ENCODE measurements at places on chromosomes 2 and 18.

DNA sequence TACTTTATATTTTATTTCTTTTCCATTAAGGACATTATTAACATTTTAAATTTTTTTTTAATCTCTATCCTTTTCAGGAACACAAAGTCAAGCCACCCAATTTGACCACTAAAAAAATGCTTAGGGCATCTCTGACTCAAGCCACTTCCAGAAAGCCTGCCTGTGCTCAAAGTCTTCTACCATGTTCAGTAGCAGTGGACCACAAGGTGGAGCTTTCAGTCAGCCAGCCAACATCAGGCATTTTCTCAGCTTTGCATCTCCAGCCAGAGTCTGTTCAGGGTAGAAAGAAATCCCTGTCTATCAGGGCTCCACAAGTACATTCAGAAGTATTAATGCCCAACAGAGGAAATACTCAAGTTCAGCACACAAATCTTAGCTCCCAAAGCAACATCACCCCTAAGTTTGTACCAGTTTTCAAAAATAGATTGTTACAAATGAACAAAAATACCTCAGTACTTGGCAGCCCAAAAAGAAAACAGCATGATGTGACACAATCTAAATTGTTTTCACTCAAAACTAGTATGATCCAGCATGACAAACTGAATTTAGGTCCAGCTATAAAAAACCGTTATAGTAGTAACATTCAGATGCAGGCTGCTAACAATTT, 37.6 kb downstream of the C18orf63 start:
- DNase-seq: peak; percentile 50

GRCh38 chr2:116499389-116499788, 1315.1 kb upstream of the DDX18 start:
- DNase-seq: no peak

- peak; percentile 73 for DNase-seq
Observed at GRCh38 chr2:233273120-233273519, 21.6 kb downstream of the ATG16L1 start.

GRCh38 chr18:45590036-45590886, 25.0 kb upstream of the SLC14A2 start:
- DNase-seq: no peak

DNA sequence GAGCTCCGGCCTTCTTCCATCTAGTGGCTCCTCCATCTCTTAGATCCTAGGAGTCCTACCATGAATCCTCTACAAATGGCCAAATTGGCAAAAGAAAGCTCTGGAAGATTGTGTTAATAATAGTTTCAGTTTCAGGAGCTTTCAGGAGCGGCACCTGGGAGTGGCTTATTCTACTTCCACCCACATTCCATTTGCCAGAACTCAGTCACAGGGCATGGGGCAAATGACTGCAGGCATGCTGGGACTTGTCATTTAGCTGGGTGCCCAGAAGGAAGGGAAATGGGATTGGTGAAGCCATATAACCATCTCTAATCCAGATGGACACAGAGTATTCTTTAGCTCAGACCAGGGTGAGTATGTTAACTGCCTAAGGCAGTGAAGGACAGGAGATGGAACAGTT, 3.6 kb upstream of the LRATD1 start:
- DNase-seq: no peak

GRCh38 chr2:161161074-161161706, 962 bp downstream of the TANK start:
- DNase-seq: peak; percentile 13

- DNase-seq: no peak
Observed at GRCh38 chr2:10009271-10009810, 34.0 kb upstream of the KLF11 start.

DNA sequence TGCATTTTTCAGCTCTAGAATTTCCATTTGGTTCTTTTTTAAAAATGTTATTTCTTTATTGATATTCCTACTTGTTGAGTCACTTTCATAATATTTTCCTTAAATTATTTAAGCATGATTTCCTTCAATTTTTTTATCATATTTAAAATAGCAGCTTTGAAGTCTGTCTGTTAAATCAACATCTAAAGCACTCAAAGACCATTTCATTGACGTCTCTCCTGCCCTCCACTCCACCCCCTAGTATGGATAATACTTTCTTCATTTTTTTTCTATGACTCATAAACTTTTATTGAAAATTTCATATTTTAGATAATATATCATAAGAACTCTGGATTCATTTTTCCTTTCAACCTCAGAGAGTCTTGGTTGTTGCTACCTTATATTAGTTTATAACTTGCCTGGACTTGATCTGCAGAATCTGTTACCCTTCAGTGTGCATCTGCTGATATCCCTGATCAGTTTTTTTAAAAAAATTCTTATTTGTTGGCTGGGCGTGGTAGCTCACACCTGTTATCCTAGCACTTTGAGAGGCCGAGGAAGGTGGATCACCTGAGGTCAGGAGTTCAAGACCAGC, 59.0 kb upstream of the ZNF396 start:
- no peak for DNase-seq

DNA sequence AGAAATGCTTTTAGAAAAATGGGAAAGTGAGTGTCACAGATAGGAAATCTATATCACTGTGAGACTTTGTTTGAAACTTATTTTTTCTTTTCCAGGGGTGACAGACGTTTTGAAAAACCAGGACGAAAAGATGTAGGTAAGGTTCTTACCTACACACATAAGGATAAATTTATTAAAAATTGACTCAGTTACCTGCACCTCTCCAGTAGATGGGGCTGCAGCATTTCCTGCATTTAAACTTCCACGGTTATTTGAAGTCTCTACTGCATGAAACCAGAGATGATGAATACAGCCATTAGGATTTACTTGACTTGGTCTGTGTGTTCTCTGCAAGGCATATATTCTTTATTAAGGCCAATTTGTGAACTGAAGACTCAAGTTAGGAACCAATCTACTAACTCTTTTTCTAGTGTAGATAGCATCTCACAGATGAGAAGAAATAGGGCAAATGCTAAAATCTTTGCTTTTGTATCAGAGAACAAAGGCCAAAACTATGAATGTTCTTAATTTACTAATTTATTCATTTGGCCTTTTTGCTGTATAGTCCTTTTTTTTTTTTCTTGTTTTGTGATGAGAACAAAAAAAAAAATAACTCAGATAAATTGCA, 15.0 kb downstream of the KCNJ13 start:
- DNase-seq: peak; percentile 53

DNA sequence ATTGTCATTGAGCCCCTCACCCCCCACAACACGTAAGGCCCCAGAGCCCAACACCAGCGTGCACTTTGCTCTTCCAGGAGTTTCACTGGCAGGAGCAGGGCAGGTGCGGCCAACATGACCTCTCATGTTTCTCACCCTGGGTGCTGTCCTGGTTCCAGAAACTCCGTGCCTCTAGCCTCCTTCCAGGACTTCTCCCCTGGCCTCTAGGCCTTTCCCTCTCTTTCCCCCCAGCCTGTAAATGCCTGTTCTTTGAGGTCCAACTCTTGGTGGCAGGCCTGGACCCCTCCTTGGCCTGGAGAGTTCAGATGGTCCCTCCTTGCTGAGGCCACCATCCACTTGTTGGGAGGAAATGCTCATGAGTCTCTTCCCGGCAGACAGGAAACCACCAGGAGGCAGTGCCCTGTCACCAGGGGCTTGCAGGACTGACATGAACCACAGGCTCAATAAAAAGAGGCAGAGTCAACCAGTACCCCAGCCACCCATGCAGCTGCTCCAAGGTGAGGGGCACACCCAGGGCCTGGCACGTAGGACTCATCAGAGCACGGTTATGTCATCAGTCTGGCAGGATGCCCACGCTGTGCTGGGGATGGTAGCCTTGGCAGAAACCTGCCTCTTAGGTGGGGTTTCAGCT, 1.5 kb downstream of the MALL start:
- no peak for DNase-seq

DNA sequence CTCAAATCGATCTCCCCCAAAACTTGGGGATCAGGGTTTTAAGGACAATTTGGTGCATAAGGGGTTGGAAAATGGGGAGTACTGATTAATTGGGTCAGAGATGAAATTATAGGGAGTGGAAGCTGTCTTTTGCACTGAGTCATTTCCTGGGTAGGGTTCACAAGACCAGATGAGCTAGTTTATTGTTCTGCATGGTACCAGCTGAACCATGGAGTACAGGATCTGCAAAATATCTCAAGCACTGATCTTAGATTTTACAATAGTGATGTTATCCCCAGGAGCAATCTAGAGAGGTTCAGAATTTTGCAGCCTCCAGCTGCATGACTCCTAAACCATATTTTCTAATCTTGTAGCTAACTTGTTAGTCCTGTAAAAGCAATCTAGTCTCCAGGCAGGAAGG, 73.1 kb downstream of the CPO start:
- no peak for DNase-seq

DNA sequence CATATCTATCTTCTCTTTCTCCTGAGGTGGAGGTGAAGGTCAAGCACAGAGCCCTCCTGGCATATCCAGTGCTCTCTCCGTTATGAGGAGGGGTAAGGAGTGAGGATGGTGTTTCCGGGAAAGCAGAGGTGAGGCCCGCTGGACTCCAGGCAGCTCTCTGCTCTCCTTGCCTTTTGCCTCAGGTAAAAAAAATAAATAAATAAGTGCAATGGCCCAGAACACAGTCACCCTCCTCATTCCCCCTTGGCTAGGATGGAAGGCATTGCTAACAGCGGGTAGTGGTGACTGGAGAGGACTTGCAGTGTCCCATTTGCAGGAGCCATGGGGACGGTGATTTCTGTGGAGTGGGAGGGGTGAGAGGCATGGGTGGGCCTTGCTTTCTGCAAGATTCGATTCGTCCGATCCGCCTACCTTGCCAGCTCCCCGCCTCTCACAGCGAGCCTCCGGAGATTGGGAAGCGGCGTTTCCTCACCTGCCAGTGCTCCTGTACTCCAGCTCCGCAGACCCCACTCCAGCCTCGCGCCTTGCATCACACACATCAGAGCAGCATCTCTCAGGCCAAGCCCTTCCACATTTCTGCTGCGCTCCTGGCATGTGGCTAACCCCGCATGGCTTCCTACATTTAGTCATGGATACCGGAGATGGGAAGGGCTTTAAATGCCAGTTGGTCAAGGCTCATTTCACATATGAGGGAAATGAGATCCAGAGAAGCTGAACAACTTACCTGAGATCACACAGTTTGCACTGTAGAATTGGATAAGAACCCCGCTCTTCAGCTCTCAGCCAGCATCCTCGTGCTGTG, 155.2 kb downstream of the VAPA start:
- no peak for DNase-seq

GRCh38 chr2:10163498-10164486, 41.3 kb downstream of the RRM2 start:
- no peak for DNase-seq

DNA sequence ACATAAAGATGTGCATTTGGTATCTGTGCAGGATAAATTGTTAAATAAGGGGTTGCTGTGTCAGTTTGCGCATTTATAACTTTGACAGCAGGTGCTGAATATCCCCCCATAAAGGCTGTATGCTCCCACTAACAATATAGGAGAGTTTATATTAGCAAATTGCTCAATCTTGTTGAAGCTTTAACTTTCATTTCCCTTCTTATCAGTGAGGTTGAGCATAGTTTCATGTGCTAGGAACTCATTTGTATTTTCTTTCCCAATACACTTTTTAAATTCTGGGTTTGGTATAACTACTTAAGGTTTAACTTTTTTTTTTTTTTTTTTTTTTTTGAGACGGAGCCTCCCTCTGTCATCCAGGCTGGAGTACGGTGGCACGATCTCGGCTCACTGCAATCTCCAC, 89.0 kb downstream of the FAM117B start:
- no peak for DNase-seq

DNA sequence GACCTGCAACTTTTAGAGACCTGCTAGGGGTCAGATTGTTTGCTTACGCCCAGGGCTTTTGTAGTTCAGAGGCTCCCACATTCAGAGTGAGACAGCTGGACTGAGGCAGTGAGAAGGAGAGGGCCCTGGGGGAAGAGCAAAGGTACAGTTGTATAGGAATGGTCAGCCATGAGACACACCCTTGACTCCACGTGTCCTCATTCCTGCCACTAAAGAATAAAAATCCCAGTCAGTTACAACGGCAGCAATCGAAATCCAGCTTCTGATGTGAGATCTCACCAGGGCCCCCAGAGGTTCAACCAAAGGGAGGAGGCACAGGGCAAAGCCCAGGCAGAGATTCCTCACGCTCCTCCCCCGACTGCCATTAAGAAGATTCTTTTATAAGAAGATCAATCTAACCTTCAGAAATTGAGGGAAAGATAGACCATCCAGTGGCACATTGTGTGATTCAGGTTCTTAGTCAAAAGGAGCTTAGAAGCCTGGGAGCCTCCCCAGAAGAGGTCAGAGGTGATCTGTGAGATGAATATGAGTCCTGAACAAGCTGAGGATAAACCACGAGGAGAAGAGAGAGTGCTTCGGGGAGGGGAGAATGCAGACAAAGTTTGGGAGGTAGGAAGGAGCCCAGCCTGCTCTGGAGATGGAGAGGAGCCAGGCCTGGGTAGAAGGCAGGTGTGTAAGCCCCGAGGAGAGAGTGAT, 317.0 kb downstream of the CYP26B1 start:
- DNase-seq: no peak

DNA sequence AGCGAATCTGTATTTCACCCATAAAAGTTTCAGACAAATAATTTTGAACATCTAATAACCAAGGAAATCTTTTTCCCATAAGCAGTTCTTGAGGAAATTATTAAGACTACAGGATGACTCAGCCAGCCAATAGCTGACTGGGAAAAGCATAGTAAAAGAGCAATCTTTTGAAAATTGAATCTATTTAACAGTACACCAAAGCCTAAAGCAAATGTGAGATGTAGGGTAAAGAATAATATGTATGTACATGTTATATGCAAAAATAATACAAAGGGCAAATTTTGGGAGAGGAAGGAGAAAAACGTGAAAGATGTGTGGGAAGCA, 12.6 kb upstream of the KDSR start:
- no peak for DNase-seq

GRCh38 chr18:68275616-68276015, 439.3 kb downstream of the TMX3 start:
- no peak for DNase-seq

DNA sequence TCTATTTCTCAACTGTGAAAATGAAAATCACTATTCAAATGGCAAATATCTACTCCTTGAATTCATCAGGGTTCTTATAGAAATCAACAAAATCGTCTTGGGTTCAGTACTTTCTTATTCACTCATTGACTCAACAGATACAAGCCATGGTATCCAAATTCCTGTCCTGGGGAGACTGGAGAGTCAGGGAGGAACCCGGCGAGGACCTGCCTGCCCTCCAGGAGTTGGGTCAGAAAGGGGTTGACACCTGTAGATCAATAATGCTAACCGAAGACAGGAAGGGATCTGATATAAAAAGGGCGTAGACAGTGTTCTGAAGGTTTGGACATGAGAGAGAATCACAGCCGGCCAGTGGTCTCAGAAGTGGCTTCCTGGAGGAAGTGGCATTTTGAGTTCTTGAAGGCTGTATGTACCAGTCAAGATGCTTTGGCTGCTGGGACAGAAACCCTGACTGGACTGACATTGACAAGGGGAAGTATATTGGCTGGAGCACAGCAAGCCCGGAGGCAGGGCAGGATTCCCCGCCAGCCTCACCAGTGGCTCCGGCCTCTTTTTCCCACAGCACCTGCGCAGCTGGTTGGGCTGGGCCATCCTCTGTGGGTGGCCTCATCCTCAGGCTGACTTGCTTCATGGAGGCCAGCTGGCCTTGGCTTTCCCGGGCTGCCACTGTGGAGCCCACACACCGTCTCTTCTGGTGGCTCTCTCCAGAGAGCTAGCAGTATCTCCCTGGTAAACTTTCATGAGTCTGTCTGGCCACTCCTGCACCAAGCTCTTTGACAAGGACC, 3.0 kb downstream of the LRRFIP1 start:
- no peak for DNase-seq

- DNase-seq: no peak
Observed at GRCh38 chr2:150480241-150480640, 7.2 kb downstream of the RND3 start.

- no peak for DNase-seq
Observed at GRCh38 chr2:82636402-82637020, 1822.6 kb downstream of the SUCLG1 start.
